ENCODE measurements at places on chromosomes 16 and 17. TPM values are rescaled to one million over a fixed set of nuclear protein-coding genes. Genes with fewer than 3 reads are reported as not detected.
A peak's percentile ranks its signal among the peaks of the same experiment; 100 is the strongest.

GRCh38 chr16:10178080-10178479 is 4.1 kb downstream of the GRIN2A start:
- no peak for DNase-seq

DNA sequence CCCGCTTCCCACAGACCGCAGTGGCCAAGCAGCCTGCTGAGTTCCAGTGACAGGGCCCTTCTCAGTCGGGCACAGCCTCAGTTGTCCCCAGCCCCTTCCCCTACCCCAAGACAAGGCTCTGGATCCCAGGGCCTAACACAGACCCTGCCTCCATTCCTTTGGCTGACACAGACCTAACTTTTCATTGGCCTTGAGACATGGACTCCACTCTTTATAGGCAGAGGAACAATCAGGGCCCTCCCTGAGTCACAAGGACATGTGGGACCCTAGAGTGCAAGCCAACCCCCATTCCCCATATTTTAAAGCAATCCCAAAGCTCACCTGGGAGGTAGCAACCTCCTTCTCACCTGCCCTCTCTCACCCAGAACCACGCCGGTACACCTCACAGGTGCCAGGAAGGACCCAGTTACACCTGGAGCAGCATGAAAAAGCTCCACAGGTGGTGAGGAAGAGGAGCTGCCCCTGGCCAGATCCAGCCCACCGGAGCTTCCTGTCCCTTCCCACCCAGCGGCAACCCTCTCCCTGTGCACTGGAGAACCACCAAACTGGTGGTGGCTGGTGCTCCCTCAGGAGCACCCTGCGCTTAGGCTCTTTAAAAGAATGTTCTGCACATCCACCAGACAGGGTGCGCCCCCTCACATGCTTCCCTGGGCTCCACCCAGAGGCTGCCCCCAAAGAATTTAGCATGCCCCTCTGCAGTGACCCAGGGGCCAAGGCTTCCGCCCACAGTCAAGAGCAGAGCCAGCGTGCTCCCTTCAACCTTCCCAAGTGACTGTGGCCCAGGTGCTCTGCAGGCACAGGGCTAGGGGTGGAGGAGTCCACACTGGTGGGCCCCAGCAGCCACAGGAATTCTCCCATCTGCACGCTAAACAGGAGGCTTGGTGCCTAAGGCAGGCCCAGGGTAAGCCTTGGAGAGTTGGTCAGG is 3.4 kb downstream of the MNT start:
- DNase-seq: no peak

- DNase-seq: peak; percentile 92
These were observed 143.3 kb downstream of the PARN start for GRCh38 chr16:14486520-14487303.

The GDPD3 gene
- 4.0 TPM for total RNA-seq

The GLIS2 gene
- total RNA-seq: 6.7 TPM

GRCh38 chr16:81106826-81107503 is 10.8 kb upstream of the GCSH start:
- no peak for DNase-seq

The SNTB2 gene
- 35.1 TPM for total RNA-seq

DNA sequence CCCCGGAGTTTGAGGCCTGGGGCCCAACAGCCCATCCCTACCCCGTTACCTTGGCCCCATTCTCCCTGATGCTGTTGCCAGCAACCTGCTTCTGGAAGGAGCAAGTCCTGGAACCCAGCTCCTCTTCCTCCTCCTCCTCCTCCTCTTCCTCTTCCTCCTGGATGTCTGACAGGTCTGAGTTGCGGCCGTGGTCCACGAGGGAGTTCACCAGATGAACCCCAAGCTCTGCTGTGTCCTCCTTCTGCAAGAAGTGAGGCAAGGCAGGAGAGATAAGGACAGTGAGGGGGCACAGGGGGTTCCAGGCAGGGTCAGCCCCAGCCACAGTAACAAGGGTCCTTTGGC is 18.7 kb downstream of the TSPOAP1 start:
- DNase-seq: peak; percentile 6

GRCh38 chr17:33674685-33675084 is 381.6 kb upstream of the ASIC2 start:
- DNase-seq: peak; percentile 78

DNA sequence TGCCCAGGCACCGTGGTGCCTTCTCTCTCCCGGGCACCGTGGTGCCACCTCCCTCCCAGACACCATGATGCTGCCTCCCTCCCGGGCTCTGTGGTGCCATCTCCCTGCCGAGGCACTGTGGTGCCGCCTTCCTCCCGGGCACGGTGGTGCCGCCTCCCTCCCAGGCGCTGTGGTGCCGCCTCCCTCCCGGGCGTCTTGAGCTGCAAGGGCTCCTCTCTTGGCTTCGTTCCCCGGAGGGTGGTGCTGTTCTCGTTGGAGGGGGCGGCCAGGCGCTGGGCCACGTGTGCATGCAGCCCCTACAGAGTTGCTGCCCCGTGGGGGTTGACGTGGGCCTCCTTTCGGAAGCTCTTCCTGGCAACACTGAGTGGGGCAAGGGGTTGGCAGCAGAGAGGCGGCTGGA is 8.2 kb downstream of the CENPX start:
- no peak for DNase-seq

GRCh38 chr17:42135664-42136653 is 13.4 kb downstream of the HSPB9 start:
- peak; percentile 58 for DNase-seq

DNA sequence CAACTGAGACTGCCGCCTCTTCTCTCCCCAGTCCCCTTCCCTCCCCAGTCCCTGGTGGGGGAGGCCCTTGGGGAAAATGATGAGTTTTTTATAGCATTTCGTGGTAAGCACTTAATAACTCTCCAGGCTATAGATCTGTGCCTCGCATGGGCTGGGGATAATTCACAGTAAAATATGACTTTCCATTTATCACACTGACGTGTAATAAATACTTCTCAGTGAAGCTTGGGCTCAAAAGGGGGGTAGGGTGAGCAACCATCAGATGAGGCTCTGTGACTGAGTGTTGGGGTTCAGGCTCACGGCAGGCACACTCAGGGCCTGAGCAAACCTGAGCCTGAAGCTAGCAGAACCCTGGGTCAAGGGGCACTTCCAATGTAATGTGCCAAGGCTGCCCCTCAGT is 101.6 kb downstream of the CCT6B start:
- no peak for DNase-seq

- DNase-seq: no peak
These were observed 10.5 kb downstream of the XYLT2 start for GRCh38 chr17:50356418-50356817.

The SOCS3 gene
- total RNA-seq: 2.2 TPM

DNA sequence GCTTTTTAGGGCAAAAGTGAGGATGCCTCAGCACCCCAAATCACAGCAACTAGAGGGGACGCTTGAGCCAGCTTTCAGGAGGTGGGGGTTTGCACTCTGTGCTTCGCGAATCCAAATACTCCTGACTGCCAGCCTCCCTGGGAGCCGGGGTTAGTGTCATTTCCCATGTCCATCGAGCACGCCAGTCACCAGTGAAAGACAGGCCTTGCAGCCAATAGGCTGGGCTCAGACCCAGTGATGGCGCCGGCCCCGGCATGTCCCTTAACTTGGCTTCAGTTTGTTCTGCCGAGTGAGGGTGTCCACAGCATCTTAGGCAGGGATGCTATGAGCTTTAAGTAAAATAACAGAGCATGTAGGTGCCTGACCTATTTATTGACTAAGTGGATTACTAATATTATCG is 50.9 kb upstream of the CDC42EP4 start:
- DNase-seq: no peak

Data from testis (tissue), 5 donors.